ENCODE measurements at places on chromosomes 11 and 22.

DNA sequence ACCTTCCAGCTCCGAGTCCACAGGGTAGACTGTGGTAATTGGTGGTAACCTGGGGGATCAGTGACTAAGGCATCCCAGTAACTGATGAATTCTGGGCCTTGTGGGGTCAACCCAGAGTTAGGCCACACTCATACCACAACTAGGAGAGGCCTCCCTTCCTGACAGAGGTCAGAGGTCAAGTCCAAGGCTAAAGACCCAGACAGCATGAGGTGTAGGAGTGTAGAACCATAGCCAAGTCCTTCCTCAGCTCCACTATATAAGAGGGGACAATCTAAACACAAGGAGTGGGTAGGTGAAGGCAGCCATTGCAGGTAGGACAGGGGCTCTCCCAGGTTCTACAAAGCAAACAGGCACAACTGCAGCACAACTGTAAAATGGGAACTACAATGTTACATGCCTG, 4.6 kb downstream of the AP1B1 start:
- no peak for DNase-seq

DNA sequence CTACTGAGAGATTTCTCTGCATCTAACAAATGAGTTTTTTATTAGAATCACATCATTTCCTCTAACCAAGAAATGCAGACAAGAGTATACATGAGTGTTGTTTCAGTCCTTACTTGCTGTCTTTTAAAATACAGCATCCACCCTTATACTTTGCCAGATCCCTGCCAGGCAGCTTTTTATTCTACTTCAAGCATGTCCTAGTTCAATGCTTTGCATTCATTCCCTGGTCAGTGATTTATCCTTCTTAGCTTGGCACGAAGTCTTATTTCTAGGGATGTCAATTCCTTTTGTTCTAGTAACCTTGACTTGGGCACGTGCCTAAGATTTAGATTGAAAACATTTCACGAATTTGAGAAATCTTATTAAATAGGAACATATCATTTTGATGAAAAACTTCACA, 307.2 kb upstream of the MPPED2 start:
- no peak for DNase-seq

- no peak for DNase-seq
Measured at GRCh38 chr11:10803676-10804075, 5.0 kb downstream of the EIF4G2 start.

DNA sequence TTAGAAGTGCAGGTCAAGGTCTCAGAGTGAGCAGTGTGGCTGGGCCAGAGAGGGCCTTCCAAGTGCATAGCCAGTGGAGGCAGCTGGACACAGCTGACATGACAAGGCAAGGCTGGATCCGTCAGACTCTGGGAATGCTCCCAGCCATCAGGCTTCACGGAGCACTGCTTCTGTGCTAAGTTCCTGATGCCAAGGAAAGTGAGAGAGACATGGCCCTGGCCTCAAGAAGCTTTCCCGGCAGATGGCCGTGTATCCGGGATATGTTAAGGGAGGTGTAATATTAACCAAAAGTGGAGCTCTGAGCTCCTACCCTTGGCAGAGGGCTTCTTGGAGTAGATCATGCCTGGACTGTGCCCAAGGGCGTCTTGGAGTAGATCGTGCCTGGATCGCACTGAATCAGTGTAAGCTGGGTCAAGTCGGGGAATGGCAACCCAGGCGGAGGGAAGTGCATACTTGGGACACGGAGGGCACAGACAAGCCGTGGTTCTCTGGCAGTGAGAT, 7.4 kb upstream of the EFCAB6 start:
- DNase-seq, result no peak

DNA sequence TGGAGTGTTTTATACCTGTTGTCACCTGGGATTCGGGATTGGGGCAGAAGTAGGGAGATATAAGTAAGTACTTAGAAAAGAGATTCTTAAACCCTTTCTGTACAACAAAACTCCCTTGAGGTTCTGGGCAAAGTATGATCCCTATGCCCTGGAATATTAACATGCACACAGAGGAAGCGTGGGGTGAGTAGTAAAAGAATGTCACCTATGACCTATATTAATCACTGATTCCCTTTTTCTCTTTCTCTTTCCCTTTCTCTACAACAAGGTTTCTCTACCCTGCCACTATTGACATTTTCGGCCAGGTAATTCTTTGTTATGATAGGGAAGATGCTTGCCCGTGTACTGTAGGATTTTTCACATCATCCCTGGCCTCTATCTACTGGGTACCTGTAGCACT, 209.7 kb upstream of the PLET1 start:
- DNase-seq, result no peak

DNA sequence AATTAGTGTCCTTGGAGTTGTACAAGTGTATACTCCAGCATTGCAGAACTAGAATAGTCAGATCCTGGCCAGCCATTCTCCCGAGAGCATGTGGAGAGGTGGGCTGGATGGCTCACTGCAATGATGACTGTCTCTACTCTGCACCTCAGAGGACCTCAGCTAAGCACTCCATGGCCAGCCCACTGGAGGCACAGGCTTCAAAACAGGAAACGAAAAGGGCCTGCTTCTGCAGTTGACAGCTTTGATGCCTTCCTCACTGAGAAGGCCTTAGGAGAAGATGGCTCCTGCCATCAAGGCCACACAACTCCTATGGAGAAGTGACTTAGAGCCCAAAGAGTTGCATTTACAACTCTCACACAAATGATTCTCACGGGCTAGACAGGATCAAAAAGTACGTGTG, 9.1 kb downstream of the POLD4 start:
- no peak for DNase-seq

Data from stimulated activated CD8-positive, alpha-beta memory T cell treated with anti-CD3 and anti-CD28 coated beads, Interleukin-4, amount 100 ng/mL, for 4 hours (primary cell).